Neuronal stem cell (in vitro differentiated cells): ENCODE measurements at places on chromosomes 1 and 21.

- H3K4me3 ChIP-seq = no peak overlapping the region
- H3K27ac ChIP-seq = no peak overlapping the region
- no peaks in the 10 kb centered on the region for H3K36me3 ChIP-seq
- DNase-seq = no peak
Observed at GRCh38 chr1:66132324-66132723, 339.6 kb downstream of the PDE4B start.

DNA sequence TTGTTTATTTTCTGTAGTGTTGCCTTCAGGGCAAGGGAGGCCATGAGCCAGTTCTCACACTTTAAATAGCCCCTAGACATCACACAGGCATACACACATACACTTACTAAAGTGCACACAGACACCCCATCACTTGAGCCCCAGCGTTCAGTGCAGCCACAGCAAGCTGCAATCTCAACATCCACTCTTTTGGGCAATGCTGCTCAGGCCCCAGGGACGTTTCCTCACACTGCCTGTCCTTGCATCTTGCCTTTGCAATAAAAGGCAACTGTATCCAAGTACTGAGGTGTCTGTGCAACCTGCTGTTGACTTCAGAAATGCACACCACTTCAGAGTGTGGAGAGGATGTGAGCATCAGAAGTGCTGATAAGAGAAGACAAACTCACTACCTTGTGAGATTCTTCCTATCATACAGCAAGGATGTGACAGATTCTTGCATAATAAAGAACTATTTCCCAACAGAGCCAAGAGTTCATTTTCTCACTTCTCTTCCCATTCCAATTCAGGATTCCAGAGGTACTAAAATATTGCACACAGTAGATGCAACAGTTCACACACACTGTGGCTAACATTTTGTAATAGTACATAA is 36.2 kb downstream of the IRF2BP2 start:
- no peak overlapping the region for H3K27ac ChIP-seq
- no peaks in the 10 kb centered on the region for H3K27me3 ChIP-seq

GRCh38 chr21:14259747-14260146 is 43.8 kb downstream of the RBM11 start:
- peak; percentile 53 for DNase-seq
- H3K4me3 ChIP-seq = no peak overlapping the region
- no peaks in the 10 kb centered on the region for H3K4me1 ChIP-seq

GRCh38 chr1:34408011-34408410 is 231.3 kb downstream of the C1orf94 start:
- H3K4me3 ChIP-seq = no peak overlapping the region
- H3K36me3 ChIP-seq = no peaks in the 10 kb centered on the region
- H3K27ac ChIP-seq = no peak overlapping the region
- H3K4me1 ChIP-seq = no peaks in the 10 kb centered on the region
- no peak for DNase-seq
- peaks cover 5% of the 10 kb centered on the region for H3K27me3 ChIP-seq

DNA sequence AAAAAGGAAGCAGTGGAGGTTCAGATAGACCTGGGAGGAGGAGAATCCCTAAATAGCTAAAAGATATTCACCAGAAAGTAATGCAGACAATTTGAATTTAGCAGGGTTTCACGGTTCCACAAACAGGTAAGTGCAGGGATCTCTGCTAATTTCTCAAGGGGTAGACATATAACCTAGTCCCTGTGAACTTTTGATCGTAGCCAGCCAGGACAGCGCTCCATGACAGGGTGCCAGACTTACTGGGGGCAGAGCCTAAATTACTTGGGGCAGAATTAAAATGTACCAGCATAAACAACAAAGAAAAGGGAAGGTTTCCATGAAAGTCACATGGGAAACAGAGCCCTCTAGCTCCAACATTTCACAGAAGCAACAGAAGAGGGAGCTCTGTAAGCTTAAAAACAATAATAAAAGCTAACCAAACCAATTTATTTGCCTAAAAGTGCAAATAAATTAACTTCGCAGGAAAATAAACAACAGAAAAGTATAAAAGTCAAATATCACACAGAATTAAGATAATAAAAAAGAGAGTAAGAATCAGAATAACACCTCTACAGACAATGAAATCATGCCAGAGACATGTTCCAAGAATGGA is 198.3 kb downstream of the DUSP10 start:
- H3K36me3 ChIP-seq = no peaks in the 10 kb centered on the region
- H3K4me1 ChIP-seq = no peaks in the 10 kb centered on the region
- no peaks in the 10 kb centered on the region for H3K27me3 ChIP-seq
- no peak overlapping the region for H3K4me3 ChIP-seq
- DNase-seq = no peak

DNA sequence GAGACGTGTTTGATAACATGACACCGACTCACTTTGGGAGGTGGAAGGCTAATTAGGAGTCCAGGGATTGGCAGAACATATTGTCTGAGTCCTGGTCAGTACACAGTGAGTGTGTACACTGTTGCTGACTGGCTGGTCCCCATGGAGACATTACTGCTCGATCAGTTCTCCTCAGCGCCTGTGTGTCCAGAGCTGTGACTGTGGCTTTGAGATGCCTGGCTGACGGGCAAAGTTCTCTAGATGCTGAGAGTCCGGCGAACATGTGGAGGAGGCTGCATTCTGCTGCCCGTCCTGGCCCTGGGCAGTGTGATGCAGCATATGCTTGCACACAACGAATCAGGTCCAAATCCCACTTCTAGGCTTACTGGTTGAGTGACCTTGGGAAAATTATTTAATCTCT is 280.1 kb upstream of the ST6GALNAC5 start:
- H3K4me3 ChIP-seq = no peak overlapping the region
- H3K36me3 ChIP-seq = no peaks in the 10 kb centered on the region
- H3K4me1 ChIP-seq = peaks cover 9% of the 10 kb centered on the region
- no peaks in the 10 kb centered on the region for H3K27me3 ChIP-seq
- H3K27ac ChIP-seq = no peak overlapping the region
- no peak for DNase-seq

DNA sequence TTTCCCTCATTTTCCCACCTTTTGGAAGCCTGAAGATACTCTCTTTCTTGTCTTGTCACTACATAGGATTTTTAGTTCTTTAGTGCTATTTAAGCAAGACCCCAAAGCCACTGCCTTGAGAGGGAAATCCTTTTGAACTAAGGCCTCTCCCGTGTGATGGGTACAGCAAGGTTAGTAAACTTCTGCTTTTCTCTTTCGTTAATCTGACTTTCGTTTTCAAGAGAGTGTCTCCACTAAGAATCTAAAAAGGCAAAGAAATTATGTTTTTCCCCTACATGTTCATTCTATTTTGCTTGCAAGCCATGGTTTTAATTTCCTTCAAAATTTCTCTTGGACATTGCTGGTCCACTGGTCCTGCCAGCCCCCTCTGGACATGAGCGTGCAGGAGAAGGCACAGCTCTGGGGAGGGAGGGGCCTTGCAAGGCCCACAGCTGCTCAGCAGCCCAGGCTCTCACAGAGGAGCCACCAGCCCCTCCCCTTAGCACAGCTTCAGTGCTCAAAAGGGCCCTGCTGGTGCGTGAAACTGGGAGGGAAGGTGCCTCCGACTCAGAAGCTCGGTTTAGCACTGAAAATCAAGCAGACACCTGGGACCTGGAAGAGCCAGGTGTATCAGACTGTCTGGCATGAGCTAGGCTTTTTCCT is 210.9 kb upstream of the GALNT2 start:
- no peaks in the 10 kb centered on the region for H3K36me3 ChIP-seq
- no peak for DNase-seq

GRCh38 chr1:241417258-241417657 is 60.3 kb upstream of the RGS7 start:
- H3K36me3 ChIP-seq = no peaks in the 10 kb centered on the region
- no peak overlapping the region for H3K4me3 ChIP-seq
- H3K27me3 ChIP-seq = no peaks in the 10 kb centered on the region
- no peak for DNase-seq

DNA sequence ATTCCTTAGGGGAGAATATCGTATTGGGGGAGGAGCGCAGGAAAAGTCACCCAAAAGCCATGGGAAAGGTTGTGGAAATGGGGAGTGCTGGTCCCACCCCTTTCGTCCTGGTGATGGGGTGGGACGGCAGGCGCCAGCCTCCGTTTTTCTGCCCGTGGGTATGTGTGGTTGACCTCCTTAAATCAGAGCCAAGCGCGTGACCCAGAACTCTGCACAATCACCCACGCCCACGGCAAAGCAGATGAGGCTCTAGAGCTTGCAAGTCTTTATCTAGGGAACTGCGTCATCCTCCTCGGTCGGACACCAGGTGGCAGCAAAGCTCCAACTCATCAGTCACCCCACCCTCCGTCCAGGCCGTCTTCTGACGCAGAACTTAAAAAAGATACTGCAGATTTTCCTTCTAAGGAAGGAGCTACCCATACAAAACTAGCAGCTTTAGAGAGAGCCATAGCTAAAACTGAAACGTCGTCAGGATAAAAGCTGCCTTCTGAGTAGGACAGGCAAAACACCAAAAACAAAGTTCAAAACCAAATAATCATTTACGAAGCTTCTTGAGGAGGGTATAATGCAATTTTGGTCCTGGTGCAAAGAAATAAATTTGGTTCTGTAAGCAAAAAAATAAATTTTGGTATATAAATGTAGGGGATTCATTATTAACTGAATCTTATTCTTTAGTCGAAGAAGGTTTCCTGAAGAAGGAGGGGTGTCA is 62.0 kb downstream of the TBX19 start:
- H3K27me3 ChIP-seq = no peaks in the 10 kb centered on the region
- no peaks in the 10 kb centered on the region for H3K36me3 ChIP-seq
- H3K4me3 ChIP-seq = peak overlapping the region; percentile 62
- H3K27ac ChIP-seq = no peak overlapping the region

GRCh38 chr1:61387829-61388228 is 305.5 kb downstream of the NFIA start:
- DNase-seq = no peak
- H3K27me3 ChIP-seq = no peaks in the 10 kb centered on the region
- H3K4me3 ChIP-seq = no peak overlapping the region
- H3K27ac ChIP-seq = no peak overlapping the region
- peaks cover 3% of the 10 kb centered on the region for H3K4me1 ChIP-seq

- no peaks in the 10 kb centered on the region for H3K27me3 ChIP-seq
- H3K36me3 ChIP-seq = peaks cover 58% of the 10 kb centered on the region
- H3K27ac ChIP-seq = no peak overlapping the region
- H3K4me1 ChIP-seq = peaks cover 12% of the 10 kb centered on the region
- DNase-seq = no peak
Observed at GRCh38 chr1:156592910-156593660, 1.5 kb downstream of the NAXE start.

- no peak overlapping the region for H3K27ac ChIP-seq
- H3K27me3 ChIP-seq = no peaks in the 10 kb centered on the region
- DNase-seq = no peak
- H3K4me1 ChIP-seq = no peaks in the 10 kb centered on the region
Observed at GRCh38 chr1:160217481-160218051, 12.4 kb downstream of the PEA15 start.
